ENCODE measurements at places on chromosomes 12 and 14. TPM values are rescaled to one million over a fixed set of nuclear protein-coding genes. Genes with fewer than 3 reads are reported as not detected.

DNA sequence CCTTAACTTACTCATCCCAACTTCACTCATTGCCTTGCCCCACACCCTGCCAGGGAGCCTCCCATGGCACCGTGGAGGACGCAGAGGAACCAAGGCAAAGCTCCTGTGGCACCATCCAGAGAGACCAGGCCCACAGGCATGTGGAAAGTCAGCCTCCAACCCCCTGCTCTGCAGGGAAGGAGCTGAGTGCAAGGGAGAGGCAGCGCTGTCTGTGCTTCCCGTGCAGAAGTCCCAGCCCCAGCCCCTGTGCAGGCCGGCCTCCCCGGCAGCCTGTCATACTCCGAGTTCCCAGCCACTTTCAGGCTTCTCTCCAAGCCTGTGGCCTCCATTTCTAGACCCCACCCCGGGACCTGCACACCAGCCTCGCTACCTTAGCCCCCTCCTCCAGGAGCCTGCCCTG, 106.4 kb downstream of the SINHCAF start:
- DNase-seq: no peak

DNA sequence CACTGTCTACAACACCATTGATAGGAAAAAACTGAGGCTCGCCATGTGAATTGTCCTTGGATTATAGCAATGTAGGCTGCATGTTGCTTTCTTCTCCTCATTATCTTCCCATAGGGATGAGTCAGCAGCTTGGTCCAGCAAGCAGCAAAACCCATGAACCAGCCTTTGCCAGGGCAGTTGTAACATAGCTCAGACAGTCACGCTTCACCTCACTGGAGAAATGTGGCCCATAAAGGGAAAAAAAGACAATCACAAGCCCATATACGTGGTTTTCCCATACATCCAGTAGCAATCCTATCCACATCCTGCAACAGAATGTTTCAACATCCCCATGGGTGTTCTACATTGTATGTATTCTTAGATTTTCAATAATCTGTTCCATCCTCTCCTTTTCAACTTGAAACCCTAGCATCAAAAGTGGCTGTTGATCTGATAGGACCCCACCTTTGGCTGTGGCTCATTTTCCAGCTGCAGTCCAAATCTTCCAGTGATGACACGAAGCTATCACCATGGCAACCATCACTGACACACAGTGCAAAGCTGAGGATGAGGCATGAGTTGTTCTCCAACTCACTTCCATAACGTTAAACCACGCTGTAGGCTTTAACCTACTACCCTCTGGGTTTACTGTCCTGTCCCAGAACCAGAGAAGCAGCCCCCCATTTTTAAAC, 34.0 kb downstream of the GRIN2B start:
- no peak for DNase-seq

- no peak for DNase-seq
These were observed 6.7 kb downstream of the FNTB start for GRCh38 chr14:64993266-64993930.

GRCh38 chr12:70366581-70367257, 629 bp downstream of the KCNMB4 start:
- no peak for DNase-seq

The PRICKLE1 gene
- 3.3 TPM for total RNA-seq

The KRT6A gene
- total RNA-seq: not detected

GRCh38 chr12:23217158-23217557, 592.2 kb downstream of the ETNK1 start:
- no peak for DNase-seq

- DNase-seq: peak; percentile 35
These were observed 2.3 kb downstream of the OTUB2 start for GRCh38 chr14:94028450-94028826.

- DNase-seq: no peak
These were observed 6.3 kb upstream of the NPAS3 start for GRCh38 chr14:32932302-32932913.

The HEBP1 gene
- total RNA-seq: 6.6 TPM

The MYH6 gene
- total RNA-seq: not detected

DNA sequence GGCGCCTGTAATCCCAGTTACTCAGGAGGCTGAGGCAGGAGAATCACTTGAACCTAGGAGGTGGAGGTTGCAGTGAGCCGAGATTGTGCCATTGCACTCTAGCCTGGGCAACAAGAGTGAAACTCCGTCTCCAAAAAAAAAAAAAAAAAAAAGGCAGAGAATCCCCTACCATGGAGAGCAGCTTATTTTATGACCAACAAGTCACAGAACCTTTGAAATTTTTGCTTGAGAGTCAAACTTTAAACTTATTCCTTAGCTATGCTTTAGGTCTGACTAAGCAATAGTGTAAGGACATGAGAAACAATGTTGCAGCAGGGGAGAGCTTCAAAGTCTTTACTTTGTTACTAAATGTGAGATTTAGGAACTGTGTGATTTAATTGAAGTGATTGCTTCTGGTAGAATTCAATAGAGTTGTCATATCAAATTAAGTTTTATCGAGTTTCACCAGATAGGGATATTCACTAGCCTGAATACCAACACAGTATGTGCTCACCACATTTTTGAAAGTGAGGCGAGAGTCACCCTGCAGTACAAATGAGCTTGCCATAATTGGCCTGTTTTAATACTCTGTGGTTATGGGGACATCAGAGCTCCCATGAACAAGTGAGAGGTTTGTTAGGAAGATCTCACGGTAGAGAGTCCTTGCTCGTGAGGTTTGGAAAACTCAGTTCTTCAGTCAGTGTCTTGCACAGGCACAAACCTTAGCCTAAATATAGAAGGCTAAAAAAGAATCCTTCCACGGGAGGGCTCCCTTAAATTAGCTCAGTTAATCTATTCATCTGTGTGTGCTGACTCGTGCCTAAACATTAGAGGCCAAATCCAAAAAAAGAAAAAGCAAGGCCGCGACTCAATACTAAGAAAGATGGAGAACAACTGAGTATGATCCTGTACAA, 108.6 kb downstream of the SAMD4A start:
- no peak for DNase-seq

GRCh38 chr12:56932867-56933266, 1.3 kb downstream of the SDR9C7 start:
- DNase-seq: no peak

- DNase-seq: no peak
These were observed 776.0 kb downstream of the C12orf50 start for GRCh38 chr12:87253157-87253556.

GRCh38 chr14:77124345-77125280, 17.0 kb downstream of the ZDHHC22 start:
- DNase-seq: no peak

- DNase-seq: no peak
These were observed 21.8 kb upstream of the EIF2B2 start for GRCh38 chr14:74980731-74981461.

The PRB2 gene
- not detected for total RNA-seq

GRCh38 chr14:74955229-74956026, at the start of gene PGF:
Gene PGF, minus strand, starts transcription at chr14:74955597. Its CDS starts 355 bp downstream, at chr14:74955242.
- no peak for DNase-seq

The ISCA2 gene
- 9.2 TPM for total RNA-seq

The KRT83 gene
- not detected for total RNA-seq

DNA sequence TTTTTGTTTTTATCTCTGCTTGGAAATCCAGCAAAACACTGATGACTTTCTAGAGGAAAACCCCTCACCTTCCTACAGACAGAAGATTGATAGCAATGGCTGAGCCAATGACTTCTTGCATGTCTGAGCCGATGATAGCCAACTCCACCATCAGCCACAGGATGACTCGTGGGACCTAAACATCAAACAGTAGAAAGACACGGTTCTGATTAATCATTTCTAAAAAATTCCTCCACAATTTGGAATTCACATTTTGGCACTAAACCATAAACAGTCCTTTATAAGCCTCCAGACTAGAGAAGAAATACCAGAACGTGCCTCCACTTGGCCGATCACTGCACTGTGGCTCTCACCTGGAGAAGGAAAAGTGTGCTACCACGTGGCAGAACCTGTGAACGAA, 25.9 kb downstream of the SLC11A2 start:
- peak; percentile 25 for DNase-seq

DNA sequence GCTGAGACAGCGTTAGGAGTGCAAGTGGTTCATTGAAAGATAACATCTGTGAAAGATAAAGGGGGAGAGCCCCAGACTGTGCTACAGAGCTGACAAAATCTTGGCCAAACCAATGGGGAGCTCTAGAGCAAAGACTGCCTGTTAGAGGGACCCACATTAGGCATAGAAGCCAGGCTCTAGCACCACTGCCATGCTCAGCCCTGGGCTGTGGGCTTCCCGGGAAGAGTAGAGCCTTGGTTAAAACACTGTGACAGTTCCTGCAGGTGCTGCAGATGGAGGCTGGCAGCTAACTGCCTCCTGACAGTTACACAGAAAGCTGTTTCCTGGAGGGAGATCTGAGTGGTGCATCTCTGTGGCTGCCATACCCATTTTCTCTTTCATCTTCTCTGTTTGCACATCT, 23.0 kb downstream of the TSHR start:
- DNase-seq: no peak

DNA sequence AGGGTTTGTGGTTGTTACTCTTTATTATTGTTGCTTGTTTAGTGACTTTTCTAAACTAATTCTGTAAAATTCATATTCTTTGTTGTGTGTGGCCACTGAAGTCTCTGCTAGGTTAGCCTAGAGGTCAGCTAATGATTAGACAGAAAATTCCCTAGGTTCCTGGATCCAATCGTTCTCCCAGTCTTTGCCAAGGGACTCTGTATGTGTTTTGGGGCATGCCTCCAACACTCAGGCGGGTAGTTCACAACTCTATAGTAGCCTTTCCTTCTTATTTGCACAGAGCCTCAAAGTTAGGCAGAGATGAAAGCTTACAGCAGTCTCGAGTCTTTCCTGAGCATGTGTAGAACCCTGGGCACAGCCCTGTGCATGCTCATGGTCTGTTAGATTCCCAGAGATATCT, 32.7 kb upstream of the RIN3 start:
- DNase-seq: no peak

DNA sequence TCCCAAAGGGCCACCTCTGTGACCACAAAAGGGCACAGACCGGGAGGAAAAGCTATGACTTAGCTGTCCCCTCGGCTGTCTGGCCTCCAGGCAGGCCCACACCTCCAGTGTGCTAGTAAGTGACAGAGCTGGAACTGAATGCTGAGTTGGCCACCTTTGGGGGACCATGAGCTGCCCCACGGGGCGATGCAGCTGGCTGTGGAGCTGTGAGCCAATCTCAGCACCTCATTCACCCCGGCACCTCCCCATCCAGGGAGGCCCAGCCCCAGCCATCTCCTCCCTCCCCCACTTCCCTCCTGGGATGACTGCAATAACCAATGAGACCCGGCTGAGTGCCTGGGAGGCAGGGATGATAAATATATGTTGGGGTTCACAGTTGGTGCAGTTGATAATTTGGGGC, 12.2 kb upstream of the TESC start:
- DNase-seq: no peak

The SERPINA9 gene
- not detected for total RNA-seq

DNA sequence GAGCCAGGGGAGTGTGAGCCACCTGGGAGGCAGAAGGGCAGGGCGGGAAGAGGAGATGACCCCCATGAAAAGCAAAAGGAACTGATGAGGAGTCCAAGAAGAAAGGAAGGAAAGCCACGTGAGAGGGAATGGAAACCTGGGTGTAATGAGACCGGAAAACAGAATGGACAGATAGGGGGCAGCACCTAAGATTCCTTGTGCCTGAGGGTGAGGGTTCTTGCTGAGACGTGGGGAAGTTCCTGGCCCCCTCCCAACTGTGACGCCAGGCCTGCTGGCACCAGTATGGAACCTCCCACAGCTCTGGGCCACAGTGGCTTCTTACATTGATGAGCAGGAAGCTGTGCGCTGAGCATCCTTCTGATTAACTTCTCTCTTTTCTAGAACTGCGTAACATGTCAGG, 30.8 kb downstream of the TTC7B start:
- no peak for DNase-seq

DNA sequence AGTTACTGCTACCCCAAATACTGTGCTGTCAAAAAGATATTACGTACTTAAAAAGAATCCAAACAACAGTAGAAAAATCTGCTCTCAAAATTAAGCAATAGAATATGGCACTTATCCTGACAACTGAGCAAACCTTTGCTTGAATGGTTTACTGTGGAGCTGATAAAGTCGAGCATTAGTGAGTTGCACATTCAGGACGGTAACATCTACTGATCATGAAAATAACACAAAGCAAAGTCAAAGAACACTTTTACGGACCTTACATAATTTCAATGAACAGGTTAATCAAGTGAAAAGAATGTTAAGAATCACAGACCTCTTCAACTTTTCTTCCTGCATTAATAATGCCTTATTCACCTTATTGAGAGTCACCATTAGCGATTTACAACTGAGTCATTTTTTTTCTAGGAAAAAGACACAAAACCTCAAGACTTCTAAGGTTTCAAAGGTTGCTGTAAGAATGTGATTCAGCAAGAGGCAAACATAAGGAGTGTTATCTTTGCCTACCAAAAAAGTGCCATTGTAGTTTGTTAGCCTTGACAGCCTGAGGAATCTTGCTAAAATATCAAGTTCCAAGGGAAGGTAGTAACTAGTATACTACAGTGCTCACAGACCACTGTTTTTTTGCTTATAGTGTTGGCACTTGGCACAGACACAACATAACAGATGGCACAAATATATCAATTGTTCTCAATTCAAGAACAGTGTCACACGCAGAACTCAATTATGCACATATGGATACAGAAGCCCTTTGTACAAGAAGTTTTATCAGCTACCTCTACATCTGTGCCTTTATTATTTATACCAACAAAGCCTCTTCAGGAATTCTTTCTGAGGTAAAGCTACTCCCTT, 334.2 kb upstream of the RPL10L start:
- DNase-seq: no peak

GRCh38 chr12:9872742-9873141, 3.6 kb upstream of the CLEC2B start:
- DNase-seq: no peak

GRCh38 chr12:48067250-48067938, 38.5 kb downstream of the SENP1 start:
- DNase-seq: peak; percentile 74

All from SJSA1 (cell line).